ENCODE measurements at places on chromosomes 4 and X.

GRCh38 chr4:83552083-83552482, 16.2 kb downstream of the GPAT3 start:
- no peak for DNase-seq

DNA sequence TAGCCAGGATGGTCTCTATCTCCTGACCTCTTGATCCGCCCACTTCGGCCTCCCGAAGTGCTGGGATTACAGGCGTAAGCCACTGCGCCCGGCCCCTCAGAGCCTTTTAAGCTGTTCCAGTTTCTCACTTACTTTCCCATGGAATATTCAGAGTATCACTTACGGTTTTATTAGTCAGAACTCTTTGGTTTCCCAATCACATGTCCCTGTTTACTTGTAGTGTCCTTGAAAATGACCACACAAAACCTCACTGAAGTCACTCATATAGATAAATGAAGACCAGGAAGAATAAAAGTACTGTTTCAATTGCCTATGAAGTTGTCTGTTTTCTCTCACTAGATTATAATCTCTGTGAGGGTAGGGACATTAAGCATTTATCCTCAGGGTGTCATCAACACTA, 217.2 kb upstream of the HCCS start:
- no peak for DNase-seq

DNA sequence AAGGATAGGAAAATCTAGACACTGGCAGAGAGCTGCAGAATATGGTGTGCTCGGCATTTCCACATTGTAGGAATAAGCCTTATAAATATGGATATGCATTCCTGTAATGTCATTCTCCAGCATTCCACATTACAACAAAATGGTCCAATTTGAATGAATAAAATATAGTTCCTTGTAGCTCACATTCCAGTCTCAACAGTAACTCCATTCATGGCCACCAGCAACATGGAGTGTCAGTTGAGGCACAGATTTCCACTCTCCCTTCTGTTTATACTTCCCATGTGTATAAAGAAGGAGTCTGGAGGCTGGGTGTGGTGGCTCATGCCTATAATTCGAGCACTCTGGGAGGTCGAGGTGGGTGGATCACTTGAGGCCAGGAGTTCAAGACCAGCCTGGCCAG, 84.5 kb downstream of the AASDH start:
- no peak for DNase-seq

DNA sequence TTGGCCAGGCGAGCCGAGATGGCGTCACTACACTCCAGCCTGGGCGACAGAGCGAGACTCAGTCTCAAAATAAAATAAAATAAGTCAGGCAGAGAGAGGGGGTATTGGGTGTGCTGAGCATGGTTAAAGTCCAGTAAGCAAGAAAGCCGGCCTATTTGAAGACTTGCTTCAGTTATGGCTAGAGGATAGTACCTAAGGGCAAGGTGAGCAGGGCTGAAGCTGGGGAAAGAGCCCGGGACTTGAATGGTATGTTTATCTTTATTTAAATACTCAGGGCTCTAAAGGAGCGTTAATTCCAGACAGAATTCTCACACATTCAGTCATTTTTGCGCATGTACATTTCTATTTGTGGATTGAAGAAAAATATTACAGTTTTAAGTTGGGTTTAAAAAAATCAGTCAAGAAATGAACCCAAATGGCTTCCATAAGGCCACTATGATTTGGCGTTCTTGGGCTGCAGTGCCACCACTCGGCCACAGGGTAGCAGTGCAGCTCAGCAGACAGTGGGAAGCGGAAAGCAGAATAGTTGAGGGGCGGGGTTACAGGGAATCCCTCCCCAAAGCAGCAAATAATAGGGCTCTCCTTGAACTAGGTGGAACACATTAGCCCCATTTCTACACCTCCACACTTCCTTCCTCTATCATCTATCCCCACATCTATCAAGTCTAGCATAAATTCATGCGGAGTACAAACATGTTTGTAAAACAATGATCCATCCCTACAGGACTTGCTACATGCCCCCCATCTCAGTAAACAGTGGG, 37.2 kb upstream of the SH3D19 start:
- peak; percentile 75 for DNase-seq

GRCh38 chrX:69022430-69022829, 142.8 kb downstream of the PJA1 start:
- DNase-seq: no peak

DNA sequence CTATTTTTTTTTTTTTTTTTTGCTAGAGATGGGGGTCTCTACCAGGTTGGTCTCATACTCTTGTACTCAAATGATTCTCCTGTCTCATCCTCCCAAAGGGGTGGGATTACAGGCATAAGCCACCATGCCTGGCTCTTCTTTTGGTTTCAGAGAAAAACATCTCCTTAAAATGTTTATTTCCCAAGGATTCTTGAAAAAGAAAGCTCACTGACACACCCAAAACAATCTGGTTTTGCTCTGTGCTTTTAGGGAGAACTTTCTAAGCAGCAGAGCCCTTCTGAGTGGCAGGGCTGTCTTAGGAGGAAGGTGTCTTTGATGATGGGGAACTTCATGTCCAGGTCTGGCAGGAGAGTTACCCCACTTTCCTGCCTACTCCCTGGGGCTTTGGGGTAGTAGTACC, 1.2 kb downstream of the SOD3 start:
- DNase-seq: no peak

- DNase-seq: no peak
Observed at GRCh38 chr4:14719053-14719452, 283.2 kb upstream of the CPEB2 start.

- DNase-seq: no peak
Observed at GRCh38 chr4:16140231-16140878, 56.5 kb upstream of the PROM1 start.

DNA sequence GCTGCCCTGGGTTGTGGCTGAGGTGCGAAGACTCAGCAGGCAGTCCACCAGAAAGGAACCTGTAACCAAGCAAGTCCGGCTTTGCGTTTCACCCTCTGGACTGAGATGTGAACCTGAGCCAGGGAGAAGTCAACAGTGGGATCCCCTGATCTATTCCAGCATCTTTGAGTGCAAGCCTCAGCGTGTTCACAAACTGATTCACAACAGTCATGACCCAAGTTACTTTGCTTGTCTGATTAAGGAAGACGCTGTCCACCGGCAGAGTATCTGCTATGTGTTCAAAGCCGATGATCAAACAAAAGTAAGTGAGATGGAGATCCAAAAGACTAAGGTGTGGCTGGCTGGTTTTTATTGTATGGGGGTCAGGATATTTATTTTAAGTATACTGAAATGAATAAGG, 11.3 kb downstream of the TBC1D1 start:
- DNase-seq: no peak

DNA sequence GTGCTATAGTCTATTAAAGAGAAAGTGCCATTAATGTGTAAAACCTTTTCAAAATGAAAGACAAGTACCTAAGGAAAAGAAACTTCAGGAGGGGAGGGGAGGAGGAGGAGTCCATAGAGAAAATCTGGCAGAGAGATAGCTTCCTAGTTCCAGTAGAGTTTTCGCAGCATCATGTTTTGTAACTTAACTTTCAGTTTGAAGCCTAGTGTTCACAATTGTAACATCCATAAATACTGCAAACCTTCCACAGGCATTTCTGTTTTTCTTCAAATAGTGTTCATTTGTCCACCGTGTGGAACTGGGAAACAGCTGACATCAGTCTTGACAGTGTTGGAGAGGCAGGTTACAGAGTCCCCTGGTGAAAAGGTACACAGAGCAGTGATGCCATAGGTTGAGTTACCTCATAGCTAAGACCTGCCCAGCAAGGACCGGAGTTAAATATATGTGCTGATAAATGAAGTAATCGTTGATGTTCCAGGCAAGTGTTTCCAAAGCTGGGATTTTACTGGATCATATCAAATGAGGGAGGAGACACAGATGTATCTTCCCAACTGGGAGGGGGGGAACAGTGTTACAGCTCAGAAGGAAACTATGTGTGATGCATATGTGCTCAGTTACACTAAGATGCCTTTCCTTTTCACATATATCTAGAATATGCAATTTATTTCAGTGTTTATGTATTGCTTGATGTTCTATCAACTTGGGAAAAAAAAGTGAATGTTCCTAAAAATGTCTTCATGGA, 369.5 kb upstream of the FAM241A start:
- DNase-seq: no peak

DNA sequence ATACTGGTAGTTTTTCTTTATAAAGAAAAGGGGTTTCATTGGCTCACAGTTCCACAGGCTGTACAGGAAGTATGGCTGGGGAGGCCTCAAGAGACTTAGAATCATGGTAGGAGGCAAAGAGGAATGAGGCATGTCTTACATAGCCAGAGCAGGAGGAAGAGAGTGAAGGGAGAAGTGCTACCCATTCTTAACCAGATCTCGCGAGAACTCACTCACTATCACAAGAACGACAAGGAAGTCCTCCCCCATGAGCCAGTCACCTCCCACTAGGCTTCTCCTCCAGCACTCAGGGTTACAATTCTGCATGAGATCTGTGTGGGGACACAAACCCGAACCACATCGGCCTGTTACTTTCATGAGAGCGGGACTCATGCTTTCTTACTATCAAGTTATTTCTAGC, 240.5 kb downstream of the TENM3 start:
- no peak for DNase-seq

GRCh38 chr4:89380980-89381379, 73.4 kb upstream of the GPRIN3 start:
- DNase-seq: no peak

DNA sequence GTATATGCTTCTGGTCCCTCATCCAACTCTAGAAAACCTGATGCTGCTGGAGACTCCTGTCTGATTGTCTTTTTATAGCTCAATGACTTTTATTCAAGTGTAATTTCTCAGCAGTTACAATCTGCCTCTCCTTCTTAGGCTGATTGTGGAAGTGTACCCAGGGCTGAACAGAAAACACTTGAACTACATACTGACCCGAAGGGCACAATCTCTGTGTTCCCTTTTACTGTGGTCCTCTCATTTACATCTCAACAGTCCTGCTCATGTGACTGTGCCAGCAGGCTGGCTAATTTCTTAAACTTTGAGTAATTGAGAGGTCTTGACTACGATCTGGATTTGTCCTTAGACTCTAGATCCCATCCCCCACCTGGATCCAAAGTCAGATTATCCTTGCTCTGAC, 863.4 kb downstream of the PDHA2 start:
- no peak for DNase-seq

- no peak for DNase-seq
Observed at GRCh38 chrX:13253223-13253622, 66.6 kb downstream of the ATXN3L start.

GRCh38 chrX:69089203-69089602, 76.0 kb downstream of the PJA1 start:
- no peak for DNase-seq

- DNase-seq: no peak
Observed at GRCh38 chrX:145881175-145881995, 63.8 kb downstream of the SLITRK2 start.

DNA sequence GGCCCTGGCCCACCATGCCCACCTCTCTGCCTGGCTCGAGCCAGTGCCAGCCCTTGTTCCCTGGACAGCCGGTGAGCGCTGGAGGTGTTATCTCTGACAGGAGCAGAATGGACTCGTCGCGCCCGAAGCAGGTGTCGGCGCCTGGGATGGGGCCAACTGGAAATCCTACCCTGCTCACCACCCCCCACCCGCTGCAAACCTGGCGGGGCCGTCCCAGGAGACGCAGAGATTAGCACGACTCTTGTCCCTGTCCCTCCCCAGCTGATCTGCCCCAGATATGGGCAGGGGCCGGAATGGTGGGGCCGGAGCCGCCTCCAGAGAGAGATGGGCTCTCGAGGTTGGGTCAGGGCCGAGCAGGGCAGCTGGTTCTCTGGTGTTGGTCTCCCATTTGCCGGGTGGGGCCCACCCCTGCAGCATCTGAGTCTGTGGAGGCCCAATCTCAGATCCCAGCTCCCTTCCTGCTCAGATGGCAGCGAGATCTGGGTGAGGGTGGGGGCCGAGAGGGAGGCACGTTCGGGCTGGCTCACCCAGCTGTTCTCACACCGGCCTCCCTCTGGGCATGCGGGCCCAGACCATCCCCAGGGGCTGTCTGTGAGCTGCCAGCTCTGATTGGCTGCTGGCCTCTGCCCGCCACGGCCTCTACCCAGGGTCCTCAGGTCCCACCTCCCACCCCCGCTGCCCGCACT, 20.1 kb upstream of the FGFR3 start:
- DNase-seq: no peak

DNA sequence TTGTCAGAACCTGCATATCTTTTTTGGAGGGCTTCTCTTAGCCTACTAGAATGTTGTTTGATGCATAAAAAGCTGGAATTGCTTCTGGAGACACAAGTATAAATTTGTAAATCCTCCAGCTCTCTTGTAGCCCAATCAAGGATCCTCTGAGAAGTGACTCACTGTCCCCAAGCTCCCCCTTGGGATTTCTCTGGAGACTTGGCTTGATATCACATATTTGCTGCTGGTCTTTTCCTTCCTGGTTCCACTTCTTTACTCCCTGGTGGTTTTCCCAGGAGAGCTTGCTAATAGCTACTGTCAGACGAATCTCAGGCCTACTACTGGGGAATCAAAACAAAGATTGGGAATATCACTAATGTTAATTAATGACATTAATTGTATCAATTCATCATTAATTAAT, 173.1 kb downstream of the STK32B start:
- no peak for DNase-seq

DNA sequence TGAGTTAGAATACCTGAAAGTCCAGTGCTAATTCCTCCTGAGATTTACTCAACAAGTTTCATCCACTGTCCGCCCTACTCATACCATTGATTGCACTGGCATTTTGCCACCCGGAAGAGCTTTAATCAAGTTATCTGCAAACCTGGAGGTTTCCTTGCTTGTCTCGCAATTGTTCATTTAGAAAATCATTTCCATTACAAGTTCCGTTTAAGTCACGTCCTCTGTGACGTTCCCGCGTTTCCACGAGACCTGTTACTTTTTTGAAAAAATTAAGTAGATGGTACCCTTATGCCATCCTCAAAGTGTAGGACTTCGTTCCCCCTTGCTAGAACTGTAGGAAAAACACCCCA, 761 bp upstream of the FRYL start:
- DNase-seq: peak; percentile 33

DNA sequence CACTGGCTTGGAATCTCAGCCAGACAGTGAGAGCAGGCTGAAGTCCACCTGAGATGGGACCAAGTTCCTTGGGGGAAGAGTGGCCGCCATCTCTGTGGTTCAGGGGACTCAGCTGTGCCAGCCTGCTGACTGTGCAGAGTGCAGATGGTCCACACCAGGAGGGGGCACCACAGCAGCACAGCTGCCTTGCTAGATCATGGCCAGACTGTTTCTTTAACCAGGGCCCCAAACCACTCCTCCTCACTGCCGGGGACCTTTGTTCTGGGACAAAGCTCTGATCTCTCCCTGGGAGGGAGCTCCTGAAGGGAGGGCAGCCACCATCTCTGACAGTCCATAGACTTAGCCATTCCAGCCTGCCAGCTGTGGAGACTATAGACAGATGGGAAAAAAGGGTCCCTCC, 2189.6 kb downstream of the PCDH7 start:
- DNase-seq: no peak

DNA sequence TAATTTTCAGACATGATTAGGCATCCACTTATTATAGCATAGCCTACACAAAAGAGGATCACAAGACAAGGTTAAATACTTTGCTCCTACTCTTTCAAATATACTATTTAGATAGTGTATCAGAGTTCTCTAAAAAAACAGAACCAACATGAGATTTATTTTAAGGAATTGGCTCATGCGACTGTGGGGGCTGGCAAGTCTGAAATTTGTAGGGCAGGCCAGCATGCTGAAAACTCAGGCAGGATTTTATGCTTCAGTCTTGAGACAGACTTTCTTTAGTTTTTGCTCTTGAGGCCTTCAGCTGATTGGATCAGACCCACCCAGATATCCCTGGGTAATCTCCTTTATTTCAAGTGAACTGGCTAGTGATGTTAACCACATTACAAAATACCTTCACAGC, 169.5 kb downstream of the MAML3 start:
- DNase-seq: no peak
